Stimulated activated CD4-positive, alpha-beta T cell treated with anti-CD3 and anti-CD28 coated beads, Interleukin-2, amount 100 ng/mL, for 24 hours (primary cell): ENCODE measurements at places on chromosomes 11 and 22.
A peak's percentile ranks its signal among the peaks of the same experiment; 100 is the strongest.

DNA sequence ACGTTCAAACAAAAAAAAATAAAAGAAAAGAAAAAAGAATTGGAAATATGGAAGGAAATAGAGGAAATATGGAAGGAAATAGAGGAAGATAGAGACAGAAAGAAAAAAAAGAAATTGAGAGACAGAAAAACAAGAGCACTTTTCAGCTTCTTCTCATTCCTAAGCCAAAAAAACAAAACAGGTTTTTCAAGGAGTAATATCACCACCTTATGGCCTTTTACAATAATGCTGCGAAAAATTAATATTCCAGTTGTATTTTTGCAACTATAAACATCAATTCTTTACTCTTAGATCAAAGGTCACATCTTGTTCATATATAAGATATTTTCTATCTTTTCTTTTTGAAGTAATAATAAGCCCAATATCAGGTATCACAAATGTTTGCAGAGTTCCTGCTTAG, 328.3 kb downstream of the FAT3 start:
- no peak for DNase-seq

DNA sequence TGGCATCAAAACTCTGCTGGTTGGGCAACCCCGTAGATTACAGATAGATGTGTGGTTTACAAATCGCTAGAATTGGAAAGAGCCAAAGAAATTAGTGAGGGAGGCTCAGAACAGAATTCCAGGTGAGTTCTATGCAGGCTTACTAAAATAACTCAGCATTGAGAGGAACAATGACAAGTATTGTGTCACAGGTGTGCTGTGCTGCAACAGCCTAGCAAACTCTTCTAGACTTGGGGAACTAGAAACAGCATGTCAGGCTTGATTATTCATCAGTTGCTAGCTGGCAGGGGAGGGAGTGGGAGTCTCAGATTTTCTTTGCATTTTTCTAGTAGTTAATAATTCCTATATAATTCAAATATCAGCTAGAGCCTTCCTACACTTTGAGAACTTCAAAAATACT, 26.3 kb upstream of the RASD2 start:
- no peak for DNase-seq

DNA sequence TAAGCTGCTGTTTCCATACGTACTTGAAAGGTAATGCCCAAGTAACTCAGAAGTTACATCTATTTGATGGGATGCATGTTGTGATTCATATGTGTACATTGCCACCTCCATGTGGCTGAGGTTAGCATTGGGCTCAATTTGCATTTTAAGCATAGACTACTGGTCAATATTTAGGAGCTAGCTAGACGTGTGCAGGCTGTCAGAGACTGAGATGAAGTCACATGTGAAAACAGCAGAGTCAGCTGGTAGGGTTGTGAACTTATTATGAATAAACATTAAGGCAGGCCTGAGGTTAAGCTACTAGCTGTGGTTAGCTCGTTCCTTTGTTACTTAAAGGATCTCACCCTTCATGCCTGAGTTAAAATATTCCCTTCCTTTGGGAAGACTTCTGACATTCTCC, 114.5 kb upstream of the MTNR1B start:
- no peak for DNase-seq

DNA sequence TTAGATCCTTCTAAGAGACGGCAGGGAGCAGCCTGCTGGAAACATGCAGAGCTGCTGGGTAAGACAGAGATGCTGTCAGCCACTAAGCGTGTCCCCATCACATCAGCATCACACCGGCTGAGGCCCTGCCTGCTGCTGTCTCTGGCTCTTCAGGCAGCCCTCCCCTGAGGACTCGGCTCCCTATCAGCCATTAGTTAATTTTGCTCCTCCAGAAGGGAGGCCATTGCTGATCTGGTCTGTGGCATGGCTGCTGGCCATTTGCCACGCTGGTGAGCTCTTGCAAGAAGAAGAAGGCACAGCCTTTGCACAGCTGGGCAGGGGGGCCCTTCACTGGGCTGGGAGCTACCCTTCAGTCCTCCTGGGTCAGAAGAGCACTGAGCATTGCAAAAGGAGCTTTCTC, 131.2 kb upstream of the PARVA start:
- DNase-seq = no peak

DNA sequence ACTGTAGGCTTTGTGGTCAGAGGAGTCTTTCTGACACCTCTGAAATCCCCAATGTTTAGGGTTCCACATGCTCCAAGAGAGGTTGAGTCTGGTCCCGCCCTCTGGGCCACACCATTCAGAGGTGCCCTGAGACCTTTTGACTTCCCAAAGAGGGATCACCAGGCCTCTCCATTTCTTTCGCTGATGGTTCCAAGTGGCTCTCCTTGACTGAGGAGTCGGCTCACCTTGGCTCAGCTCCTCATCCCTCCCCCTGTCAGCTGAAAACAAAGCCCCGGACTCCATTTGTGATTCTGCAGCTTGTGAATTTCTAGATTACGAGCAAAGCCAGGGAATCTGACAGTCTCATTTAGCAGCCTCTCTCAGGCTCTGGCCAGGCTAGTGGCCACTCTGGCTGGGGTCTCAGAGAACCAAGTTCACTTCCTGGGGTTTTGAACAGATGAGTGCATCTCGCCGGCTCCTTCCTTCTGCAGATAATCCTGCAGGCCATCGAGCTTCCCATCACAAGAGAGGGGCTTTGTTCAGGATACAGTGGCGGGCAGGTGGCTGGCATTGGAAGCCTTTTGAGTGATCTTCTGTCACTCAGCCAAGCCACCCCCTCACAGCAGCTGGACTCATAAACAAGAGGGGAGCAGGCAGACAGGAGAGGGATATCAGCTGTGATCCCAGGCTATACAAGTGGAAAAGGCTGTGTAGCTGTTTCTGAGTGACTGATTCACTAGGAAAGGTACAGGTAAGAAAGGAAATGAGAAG, 102.9 kb downstream of the TRIM29 start:
- DNase-seq = no peak

- DNase-seq = no peak
Measured at GRCh38 chr11:34830035-34830434, 86.1 kb downstream of the APIP start.

GRCh38 chr22:10727393-10727792, 4800.6 kb upstream of the OR11H1 start:
- no peak for DNase-seq

DNA sequence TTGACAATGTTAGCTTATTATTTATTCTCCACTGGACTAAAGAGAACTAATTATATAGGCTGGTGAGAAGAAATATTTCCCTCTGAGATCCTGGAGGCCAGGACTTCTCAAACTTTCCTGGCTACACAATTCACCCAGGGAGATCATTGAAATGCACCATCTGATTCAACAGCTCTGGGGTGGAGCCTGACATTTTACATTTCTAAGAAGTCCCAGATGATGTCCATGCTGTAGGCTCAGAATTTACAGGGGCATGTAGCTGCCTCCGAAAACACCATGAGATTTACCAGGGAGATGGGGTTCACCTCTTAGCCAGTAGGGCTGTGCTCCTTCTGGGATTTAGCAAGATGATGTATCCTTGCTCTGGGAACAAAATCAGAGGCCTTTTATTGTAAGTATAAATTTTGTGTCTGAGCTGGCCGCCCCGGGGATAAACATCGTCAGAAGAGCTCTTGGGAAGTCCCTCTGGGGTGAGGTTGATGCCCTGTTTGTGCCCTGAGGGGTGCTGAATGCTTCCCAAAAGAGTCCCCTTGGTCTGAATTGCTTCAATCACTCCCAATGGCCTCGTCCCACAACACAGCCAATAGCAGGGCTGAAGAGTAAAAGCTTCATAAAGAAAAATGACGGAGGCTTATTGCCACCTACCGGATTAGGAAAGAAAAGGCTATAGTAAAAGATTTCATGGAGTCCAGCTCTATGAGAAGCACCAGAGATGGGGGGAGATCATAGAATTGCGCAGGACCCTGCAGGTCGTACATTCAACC, 33.4 kb upstream of the API5 start:
- no peak for DNase-seq

DNA sequence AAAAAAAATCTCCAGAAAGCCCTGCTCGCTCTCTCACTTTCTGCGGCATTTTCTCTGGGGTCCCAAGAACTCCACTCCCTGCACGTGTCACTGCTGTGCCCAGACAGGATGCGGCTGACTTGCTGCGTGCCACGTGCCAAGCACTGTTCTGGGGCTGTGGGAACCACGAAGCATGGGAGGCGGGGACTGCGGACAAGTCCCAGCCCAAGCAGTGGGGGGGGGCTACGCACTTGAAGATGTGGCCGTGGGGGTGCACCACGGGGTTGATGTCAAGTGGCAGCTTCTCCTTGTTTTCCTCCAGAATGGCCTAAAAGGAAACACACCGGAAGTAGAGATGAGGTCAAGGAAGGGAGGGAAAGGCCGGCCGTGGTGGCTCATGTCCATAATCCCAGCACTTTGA, 10.8 kb downstream of the TTLL12 start:
- DNase-seq = no peak

DNA sequence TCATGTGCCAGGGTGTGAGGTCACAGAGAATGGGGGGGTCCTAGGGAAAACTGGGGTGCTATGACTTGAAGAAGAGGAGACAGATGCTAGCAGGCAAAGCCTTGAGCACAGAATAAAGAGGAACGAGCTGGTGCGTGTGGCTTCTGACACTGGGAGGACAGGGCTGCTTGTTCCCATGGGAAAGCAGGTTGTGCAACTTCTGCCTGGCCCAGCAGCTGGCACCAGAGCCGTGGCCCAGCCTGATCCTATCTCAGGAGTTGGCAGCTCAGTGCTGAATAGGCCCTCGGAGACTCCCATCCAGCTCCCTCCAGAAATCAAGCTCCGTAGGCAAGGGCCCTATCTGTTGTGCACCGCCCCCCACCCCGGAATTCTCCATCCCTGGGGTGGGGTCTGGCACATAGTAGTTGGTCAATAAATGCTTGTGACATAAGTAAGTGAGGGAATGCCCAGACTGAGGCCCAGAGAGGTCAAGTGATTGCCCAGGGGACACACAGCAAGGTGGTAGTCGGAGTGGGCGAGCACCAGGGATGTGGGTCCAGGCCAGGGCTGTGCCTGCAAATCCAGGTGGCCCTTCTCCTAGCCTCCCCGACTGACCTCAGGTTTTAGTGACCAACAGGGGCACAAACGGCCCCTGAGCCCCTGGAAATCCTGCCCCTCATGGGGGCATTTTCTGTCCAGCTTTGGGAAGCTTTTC, 19.5 kb upstream of the FADD start:
- DNase-seq = no peak

- DNase-seq = no peak
Measured at GRCh38 chr11:35850191-35850590, 93.7 kb upstream of the LDLRAD3 start.

- no peak for DNase-seq
Measured at GRCh38 chr11:30358536-30358935, 35.6 kb downstream of the ARL14EP start.

DNA sequence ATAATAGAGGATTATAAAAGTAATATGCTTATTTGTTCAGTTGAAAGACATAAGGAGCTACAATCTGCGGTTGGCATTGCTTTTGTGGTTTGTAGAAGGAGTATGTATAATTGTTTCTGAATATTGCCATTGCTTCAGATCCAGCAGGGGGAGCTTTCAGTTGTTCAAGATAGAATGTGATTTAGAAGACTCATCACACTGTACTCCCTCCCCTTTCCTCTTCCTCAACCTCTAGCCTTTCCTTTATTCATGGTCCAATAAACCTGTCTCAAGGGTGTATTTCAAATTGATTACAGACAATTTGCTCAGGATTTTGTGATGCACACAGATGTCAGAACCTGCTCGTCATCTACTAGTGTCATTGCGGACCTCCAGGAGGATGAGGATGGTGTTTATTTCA, 9.8 kb downstream of the PRMT3 start:
- DNase-seq = no peak

DNA sequence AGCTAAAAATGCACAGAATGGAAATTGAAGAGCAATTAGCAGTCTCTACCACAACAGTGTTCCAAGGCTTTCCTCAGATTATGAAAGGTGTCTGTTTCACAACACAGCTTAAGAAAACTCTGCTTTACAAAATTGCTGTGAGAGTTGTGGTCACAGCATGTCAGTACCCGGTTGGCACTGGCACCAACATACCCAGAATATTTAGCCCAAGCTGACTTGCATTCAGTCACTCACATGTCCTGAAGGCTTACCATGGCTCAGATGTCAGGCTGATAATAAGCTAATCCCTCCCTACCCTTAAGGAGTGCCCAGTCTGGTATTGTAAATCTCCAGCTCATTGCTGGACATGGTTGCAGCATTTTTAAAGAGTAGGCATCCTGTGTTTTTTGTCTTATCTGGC, 14.9 kb downstream of the NCR3LG1 start:
- DNase-seq = no peak

- DNase-seq = no peak
Measured at GRCh38 chr11:68893282-68893681, 10.3 kb downstream of the MRPL21 start.

DNA sequence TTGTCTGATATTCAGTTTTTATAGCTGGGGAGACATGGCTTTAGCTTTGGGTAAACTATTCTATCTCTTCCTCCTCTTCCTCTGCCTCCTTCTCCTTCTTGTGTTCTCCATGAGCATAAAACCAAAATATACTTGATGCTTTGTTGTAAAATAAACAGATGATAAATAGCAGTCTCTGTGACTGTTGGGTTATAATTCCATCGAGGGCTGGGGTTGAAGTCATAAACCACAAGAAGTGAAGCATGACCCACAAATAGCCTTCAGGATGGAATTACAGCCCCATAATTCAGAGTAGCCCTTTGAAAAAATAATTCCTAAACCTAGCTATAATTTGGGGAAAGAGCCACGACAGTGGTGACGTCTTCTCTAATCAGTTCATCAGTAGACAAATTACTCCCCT, 177.7 kb downstream of the SNX19 start:
- no peak for DNase-seq

- no peak for DNase-seq
Measured at GRCh38 chr22:23536821-23537345, 43.2 kb downstream of the IGLL1 start.

DNA sequence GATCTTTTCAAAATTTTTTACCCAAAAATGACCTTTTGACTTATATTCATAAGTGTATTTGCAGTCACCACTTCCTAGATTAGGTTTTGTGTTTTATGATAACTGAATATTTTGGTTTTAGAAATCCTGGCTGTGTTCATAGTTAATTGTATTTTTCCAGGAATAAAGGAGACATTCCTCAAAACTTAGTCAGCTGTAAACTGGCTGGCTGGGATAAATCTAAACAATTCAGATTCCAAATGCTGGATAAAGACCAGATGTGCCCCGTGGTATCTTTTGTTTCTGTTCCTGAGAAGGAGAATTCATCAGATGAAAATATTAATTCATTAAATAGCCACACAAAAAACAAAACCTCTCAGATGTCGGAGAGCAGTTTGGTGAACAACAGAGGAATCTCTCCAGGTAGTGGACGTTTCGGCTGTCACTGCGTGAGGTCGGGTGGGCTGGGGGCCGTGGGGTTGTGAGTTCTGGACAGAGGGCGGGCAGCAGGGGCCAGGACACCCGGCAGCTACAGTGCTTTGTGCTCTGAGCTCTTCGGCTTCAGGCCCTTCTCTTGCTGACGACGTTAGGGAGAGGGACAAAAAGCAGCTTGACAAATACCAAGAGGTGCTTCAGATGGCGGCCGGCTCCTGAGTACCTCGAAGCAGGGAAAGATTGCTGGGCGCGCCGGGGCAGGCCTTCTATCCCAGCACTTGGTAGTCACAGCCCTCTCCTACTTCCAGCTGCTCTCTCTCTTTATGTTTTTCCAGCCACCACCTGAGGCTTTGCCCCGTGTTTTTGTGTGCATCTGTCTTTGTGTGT, 24.6 kb downstream of the MOV10L1 start:
- DNase-seq = no peak

- DNase-seq = no peak
Measured at GRCh38 chr11:134346101-134346975, 14.6 kb downstream of the GLB1L2 start.

- peak; percentile 68 for DNase-seq
Measured at GRCh38 chr22:46604306-46604690, 15.9 kb upstream of the GRAMD4 start.
